Stimulated activated CD4-positive, alpha-beta T cell treated with anti-CD3 and anti-CD28 coated beads, TNF-alpha, amount 100 ng/mL, for 4 hours (primary cell): ENCODE measurements at places on chromosomes 7 and 10.

DNA sequence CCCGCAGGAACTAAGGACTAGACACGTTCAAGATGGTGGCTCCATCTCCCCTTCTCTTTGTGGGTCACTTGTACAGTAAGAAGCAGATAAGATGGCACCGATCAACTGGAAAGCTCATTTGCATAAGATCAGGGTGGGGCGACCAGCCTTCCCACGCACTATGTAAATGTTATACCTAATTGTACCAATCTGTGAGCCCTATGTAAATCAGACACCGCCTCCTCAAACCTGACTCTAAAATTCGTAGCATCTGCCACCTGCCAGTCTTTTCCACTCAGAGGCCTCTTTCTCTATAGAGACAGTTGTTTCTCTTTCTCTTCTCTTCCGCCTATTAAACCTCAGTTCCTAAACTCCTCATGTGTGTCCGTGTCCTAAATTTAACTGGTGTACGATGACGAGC is 324.5 kb downstream of the PHF14 start:
- DNase-seq = no peak

DNA sequence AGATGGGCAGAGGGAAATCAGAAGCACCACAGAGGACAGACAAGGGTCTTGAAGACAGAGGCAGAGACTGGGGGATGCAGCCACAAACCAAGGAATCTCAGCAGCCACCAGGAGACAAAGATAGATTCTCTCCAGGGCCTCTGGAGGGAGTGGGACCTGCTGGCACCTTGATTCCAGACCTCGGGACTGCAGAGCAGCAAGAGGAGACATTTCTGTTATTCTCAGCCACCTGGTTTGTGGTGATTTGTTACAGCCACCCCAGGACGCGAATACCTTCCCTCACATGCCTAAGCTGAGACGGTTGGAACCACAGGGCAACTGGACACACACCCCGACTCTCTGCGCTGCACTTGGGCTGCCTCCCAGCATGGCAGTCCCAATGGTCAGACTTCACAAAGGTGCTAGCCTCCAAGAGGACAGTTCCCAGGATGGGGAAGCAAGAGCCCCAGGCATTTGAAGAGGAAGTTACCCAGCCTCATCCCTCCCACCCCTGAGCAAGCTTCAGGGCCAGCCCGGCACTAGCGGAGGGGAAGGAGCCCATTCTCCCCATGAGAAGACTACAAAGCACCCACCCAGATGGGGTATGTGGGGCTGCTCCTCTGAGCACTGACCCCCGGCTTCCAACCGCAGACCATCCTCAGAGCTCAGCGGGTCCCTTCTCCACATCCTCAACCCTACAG is 104.6 kb upstream of the INSIG1 start:
- no peak for DNase-seq

- no peak for DNase-seq
These were observed 335.0 kb upstream of the GLI3 start for GRCh38 chr7:42572056-42572455.

GRCh38 chr7:158428837-158429753 is 158.5 kb downstream of the PTPRN2 start:
- no peak for DNase-seq

GRCh38 chr7:75038508-75038907 is 35.1 kb downstream of the RCC1L start:
- DNase-seq = no peak

GRCh38 chr10:125230251-125230650 is 69.9 kb upstream of the CTBP2 start:
- DNase-seq = no peak

GRCh38 chr10:71131508-71132088 is 80.8 kb upstream of the UNC5B start:
- no peak for DNase-seq

DNA sequence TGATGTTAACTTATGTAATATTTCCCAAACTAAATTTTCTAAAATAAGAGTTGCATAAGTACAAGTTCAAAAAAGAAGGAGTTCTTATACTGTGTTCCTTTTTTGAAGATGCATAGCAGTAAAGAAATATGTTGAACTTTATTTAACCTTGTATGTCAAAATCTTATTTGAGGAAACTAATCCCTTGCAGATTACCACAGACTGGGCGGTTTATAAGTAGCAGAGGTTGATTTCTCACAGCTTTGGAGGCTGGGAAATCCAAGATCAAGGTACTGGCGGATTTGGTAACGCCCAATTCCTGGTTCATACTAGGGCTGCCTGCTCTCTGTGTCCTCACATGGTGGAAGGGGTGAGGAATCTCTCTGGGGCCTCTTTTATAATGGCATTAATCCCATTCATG is 68.5 kb downstream of the GNAT3 start:
- DNase-seq = no peak

DNA sequence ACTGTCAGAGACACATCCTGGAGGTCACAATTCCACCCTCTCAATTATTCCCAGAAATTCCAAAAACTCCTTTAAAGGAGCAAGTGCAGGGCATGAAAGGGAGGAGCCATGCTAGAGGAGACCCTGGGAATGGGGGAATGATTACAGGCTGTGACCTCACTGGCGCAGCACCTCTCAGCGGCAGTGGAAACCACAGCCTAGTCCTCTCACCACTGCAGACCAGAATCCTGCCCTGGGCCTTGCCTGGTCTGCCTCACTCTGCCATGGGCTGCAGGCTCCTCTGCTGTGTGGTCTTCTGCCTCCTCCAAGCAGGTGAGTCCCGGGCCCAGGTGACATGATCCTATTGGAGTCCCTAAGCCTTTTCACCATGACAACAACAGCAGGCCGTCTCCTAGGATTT is 50.5 kb upstream of the PRSS58 start:
- DNase-seq = no peak

GRCh38 chr7:22944022-22944421 is 69.9 kb downstream of the HYCC1 start:
- DNase-seq = no peak

- DNase-seq = no peak
These were observed 192.4 kb upstream of the SH2B2 start for GRCh38 chr7:102094316-102094650.

DNA sequence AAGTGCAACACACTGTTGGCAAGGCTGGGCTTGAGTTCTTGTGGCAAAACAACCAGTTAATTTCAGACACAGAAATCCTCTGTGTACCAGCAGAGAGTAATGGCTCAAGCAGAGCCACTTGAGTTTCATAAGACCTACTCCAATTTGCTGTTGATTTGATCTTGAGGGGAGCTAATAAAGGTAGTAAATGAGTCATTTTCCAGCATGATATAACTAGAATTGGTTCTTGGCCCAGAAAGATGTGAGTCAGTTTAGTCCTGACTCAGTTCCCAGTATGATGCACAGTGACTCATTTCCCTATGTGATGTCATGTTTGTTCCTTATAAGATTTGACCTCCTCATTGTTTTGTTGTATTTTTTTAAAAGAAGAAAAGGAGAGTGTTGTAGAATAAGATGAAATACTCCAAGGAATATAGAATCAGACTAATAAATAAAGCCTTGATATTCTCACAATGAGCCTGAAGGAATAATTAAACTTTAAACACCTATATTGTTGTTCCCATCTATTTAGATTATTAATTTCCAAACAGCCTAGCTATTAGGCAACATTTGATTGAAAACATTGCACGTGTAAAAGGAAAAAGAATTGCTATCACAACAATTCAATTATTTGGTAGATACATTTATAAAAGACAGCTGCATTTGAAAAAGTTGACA is 186.2 kb downstream of the REEP3 start:
- DNase-seq = no peak
